ENCODE measurements at places on chromosomes 16 and 17. TPM values are rescaled to one million over a fixed set of nuclear protein-coding genes. Genes with fewer than 3 reads are reported as not detected.

DNA sequence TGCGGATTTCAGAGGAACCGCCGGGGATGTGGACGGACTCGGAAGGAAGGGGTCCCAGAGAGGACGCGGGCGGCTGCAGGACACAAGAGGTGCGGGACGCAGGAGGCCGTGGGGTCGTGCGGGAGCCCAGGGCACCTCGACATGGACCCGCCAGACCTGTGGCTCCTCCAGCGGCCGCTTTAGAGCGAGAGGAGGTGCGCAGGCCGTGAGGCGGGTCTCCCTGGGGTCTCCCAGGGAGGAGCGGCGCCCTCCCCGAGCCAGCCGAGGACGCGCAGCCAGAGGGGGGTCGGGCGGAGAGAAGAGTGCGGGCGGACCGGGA lies 6.8 kb upstream of the FLYWCH1 start:
- no peaks in the 10 kb centered on the region for H3K36me3 ChIP-seq
- peak overlapping the region; percentile 78 for H3K4me3 ChIP-seq
- no peaks in the 10 kb centered on the region for H3K27me3 ChIP-seq
- peak overlapping the region; percentile 94 for H3K27ac ChIP-seq

DNA sequence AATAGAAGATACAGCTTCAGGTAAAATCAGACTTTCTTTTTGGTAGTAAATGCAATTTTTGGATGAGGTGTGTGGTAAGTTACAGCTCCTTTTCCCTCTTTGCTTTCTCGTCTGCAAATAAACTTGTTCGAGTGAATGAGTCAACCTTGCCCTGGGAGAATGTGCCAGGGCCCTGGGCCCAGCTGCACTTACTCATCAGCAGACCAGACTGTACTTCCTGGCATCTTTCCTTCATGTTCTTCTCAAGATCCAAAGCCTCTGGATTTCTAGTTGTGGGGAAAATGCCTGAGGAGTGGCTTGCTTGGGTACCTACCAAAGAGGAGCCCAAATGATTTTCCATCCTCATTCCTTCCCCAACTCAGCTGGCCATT lies 5.4 kb upstream of the G6PC1 start:
- no peak for DNase-seq
- H3K27me3 ChIP-seq: no peaks in the 10 kb centered on the region
- no peak overlapping the region for H3K4me3 ChIP-seq
- H3K4me1 ChIP-seq: peaks cover 18% of the 10 kb centered on the region

GRCh38 chr16:90007015-90007414 lies 12.2 kb downstream of the DBNDD1 start:
- no peaks in the 10 kb centered on the region for H3K4me1 ChIP-seq
- no peak overlapping the region for H3K4me3 ChIP-seq
- no peaks in the 10 kb centered on the region for H3K27me3 ChIP-seq
- H3K27ac ChIP-seq: no peak overlapping the region
- no peak for DNase-seq
- no peaks in the 10 kb centered on the region for H3K36me3 ChIP-seq

DNA sequence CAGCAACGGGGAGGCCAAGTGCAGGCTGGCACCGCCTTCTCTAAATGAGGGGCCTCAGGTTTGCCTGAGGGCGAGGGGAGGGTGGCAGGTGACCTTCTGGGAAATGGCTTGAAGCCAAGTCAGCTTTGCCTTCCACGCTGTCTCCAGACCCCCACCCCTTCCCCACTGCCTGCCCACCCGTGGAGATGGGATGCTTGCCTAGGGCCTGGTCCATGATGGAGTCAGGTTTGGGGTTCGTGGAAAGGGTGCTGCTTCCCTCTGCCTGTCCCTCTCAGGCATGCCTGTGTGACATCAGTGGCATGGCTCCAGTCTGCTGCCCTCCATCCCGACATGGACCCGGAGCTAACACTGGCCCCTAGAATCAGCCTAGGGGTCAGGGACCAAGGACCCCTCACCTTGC lies 18.5 kb downstream of the NGFR start:
- H3K36me3 ChIP-seq: no peaks in the 10 kb centered on the region
- H3K27ac ChIP-seq: no peak overlapping the region
- no peaks in the 10 kb centered on the region for H3K27me3 ChIP-seq
- H3K4me1 ChIP-seq: no peaks in the 10 kb centered on the region

DNA sequence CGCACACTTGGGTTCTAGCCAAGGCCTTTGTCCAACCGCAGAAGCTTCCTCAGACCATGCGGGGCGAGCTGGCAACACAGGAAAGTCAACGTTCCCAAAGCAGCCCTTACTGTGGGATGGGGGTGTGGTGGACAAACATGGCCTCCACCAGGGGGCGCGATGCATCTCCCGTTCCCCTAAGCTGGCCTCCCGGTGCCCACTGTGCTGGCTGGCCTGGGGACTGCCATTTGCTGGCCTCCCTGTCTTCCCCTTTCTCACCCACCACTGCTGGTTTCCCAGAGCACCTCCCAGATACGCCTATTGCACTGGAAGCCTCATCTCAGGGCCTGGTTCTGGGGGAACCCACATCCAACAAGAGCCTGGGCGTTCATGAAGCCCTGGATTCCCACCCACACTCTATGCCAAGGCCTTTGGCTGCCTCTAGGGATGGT lies 145.3 kb downstream of the IRF8 start:
- no peak for DNase-seq
- no peak overlapping the region for H3K4me3 ChIP-seq

The CCDC43 gene
- 14.9 TPM for polyA plus RNA-seq

GRCh38 chr16:82996814-82997213 lies 370.0 kb downstream of the CDH13 start:
- no peak overlapping the region for H3K4me3 ChIP-seq
- no peak overlapping the region for H3K27ac ChIP-seq
- no peaks in the 10 kb centered on the region for H3K27me3 ChIP-seq
